ENCODE measurements at places on chromosomes 1 and 21.

DNA sequence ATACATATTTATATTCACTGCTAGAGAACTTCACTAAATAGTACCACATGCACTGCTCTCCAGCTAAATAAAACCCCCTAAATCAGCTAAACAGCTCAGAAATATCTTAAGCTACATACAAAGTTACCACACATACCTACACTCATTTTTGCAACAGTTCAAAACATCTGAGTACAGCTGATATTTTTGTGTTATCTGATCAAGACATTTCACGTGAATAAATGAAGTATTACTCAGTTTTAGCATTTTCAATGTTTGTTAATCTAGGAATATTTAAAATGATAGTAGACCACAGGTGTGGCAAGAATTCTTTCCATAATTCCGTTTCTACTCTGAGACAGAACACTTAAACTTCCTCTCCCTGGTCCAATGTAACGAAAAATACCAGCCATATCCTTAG, 20.8 kb downstream of the EVI5 start:
- no peak for DNase-seq

DNA sequence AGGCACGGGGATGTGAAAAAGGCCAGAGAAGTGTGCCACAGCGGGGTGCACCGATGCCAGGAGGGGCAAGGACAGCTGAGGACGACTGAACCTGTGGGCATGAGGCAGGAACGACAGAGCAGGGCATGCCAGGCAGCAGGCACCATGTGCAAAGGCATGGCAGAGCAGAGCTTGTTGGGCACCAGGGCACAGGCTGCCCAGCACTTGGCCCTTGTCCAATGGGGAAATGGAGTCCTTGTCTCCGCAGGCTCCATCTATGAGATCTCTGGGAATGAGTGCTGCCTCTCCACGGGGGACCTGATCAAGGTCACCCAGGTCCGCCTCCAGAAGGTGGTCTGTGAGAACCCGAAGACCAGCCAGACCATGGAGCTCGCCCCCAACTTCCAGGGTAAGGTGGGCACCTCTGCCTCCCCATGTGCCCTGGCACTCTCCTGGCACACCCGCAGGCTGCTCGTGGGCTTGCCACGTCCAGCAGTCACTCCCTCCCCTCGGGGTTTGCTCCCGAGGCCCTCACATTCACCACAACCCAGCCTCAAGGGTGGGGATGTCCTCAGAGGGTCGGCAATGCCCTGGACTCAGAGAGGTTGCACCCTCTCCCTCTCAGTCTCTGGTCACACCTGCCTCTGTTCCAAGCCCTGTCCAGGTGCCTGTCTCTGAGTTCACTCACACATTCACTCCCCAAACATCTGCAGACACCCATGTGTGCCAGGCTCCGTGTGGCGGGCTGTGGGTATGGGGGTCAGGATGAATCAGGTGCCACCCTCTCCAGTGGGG, 4.2 kb downstream of the THEMIS2 start:
- DNase-seq = no peak

DNA sequence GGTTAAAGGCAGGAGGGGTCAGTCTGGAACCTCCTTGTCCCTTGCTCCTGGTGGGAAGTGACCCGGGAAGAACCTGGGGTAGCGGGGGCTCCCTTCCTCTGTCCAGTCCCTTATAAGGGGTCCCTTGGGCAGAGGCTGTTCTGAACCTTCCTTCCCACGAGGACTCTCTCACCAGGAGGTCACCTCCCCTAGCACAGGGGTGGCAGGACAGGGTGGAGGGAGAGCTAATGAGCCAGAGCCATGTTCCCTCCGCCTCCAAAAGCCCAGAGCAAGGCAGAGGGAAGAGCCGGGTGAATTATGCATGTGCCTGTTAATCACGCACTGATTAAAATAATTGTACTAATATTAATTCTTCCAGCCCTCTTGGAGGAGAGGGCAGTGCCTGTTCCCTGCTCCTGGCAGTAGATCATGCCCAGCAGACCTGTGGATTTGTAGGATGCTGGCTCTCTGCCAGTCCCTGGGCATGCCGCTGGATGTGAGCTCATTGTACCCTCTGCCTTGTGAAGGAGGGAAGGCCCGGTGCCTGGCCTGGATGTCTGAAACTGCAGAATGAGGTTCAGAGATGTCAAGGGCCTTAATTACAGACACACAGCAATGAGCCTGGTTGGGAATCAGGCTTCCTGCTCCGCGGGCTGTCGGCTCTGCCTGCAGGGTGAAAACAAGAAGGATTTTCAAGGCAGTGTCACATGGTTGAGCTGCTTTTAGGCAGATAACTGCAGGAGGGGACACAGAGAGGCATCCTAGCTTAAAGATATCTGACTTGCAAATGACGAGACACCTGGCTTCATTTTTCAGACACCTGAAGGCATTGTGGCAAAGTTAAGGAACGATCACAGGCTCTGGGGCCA, 68.2 kb downstream of the IGSF21 start:
- DNase-seq = no peak

DNA sequence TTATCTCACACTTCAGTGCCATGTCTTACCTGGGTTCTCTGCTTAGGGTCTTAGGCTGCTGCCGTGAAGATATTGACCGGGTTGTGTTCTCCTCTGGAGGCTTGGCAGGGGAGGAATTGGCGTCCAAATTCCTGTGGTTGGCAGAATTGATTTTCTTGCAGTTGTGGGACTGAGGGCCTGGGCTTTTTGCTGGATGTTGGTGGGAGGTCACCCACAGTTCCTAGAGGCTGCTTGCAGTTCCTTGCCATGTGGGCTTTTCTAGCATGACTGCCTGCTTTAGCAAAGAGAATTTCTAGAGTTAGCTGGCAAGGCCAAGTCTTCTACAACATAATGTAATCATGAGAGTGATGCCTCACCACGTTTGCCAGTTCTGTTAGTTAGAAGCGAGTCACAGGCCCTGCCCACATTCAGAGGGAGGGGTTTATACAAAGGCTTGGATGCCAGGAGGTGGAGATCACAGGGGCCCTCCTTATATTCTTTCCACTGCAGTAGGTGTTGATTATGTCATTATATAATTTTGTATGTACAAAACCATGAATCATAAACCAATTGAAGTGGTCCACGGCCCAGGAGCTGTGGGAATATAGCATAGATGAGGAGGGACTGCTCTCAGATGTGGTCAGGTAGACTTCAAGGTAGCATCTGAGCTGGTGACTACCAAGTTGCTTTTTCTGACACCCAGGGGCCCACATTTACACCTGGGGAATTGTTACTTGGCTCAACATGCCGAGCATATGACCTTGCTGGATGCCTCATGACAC, 6.6 kb downstream of the UBL4B start:
- no peak for DNase-seq
